Caki2 (cell line): ENCODE measurements at places on chromosomes 3 and 15. TPM values are rescaled to one million over a fixed set of nuclear protein-coding genes. Genes with fewer than 3 reads are reported as not detected.
A peak's percentile ranks its signal among the peaks of the same experiment; 100 is the strongest.

DNA sequence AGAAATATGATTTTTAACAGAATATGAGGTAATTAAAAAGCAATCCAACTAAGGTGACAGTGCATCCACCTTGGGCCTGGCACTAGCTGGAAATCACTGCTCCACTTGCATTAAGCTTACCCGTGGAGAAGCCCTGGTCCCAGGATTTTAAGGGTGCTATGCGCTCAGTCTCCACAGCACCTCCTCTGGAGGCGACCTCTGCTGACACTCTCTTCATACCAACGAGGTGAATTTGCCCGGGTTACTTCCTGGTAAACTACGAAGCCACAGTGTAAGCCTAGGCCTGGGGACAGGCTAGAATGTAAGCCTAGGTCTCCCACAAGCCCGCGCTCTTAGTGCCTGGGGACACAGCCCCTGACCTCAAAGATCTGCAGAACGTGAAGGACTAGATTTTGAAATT lies 793 bp downstream of the APOD start:
- DNase-seq = no peak

DNA sequence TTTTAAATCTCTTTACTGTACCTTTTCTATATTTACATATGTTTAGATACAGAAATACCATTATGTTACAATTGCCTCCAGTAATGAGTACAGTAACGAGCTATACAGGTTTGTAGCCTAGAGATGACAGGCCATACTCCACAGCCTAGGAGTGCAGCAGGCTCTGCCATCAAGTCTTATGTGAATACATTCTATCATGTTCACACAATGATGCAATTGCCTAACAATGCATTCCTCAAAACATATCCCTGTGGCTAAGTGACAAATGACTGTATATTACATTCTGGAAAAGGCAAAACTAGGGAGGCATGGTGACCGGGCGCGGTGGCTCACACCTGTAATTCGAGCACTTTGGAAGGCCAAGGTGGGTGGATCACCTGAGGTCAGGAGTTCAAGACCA lies 192.4 kb upstream of the IGF1R start:
- no peak for DNase-seq

- no peak for DNase-seq
Measured at GRCh38 chr3:138812806-138813205, 21.9 kb downstream of the PIK3CB start.

- peak; percentile 74 for DNase-seq
Measured at GRCh38 chr15:63582718-63583426, 14.3 kb upstream of the FBXL22 start.

Gene AP4E1
- 6.5 and 7.7 TPM in 2 replicates for total RNA-seq

Gene TGM5
- total RNA-seq = not detected in 2 replicates

Gene DOCK3
- 0.26 and 0.61 TPM in 2 replicates for total RNA-seq
